ENCODE measurements at places on chromosomes 3 and 15. TPM values are rescaled to one million over a fixed set of nuclear protein-coding genes. Genes with fewer than 3 reads are reported as not detected.

Gene RHCG
- total RNA-seq = not detected

Gene KCNAB1
- total RNA-seq = 0.40 TPM

Gene TMEM212
- not detected for total RNA-seq

Gene DAZL
- total RNA-seq = not detected

Gene CPNE4
- total RNA-seq = not detected

Gene COLQ
- total RNA-seq = not detected

Gene NR2C2
- 33.0 TPM for total RNA-seq

Gene SLC6A1
- not detected for total RNA-seq

Gene ATP13A4
- total RNA-seq = 0.20 TPM

Gene CGNL1
- total RNA-seq = 0.07 TPM

Gene RASL12
- total RNA-seq = not detected

Gene TEX55
- not detected for total RNA-seq

Gene FOXB1
- total RNA-seq = not detected

Gene TNIK
- total RNA-seq = 38.8 TPM

Gene GOLGA6L10
- 2.2 TPM for total RNA-seq

Gene C3orf20
- total RNA-seq = not detected

Gene TEX9
- total RNA-seq = 2.7 TPM

Gene SYNPR
- not detected for total RNA-seq

Gene ALPK3
- 0.13 TPM for total RNA-seq

Gene ULK3
- 38.3 TPM for total RNA-seq

Gene AMOTL2
- 0.31 TPM for total RNA-seq

Gene TTC21A
- 1.4 TPM for total RNA-seq

Gene PLA1A
- total RNA-seq = not detected

Gene EXD1
- total RNA-seq = not detected

Gene CCK
- total RNA-seq = not detected

Gene GUCA1C
- total RNA-seq = not detected

Gene LRRK1
- 0.49 TPM for total RNA-seq

Gene GALNT15
- total RNA-seq = not detected

Gene ZNF80
- total RNA-seq = not detected

Gene NTRK3
- not detected for total RNA-seq

Gene CHRNA5
- total RNA-seq = 14.9 TPM

Gene CHMP2B
- total RNA-seq = 14.4 TPM

Gene CHRD
- total RNA-seq = 1.3 TPM

Gene PLA2G4F
- total RNA-seq = 0.02 TPM

Gene DPH3
- total RNA-seq = 46.0 TPM

Gene TRPC1
- 4.2 TPM for total RNA-seq

Gene APEH
- 174 TPM for total RNA-seq

Gene SNTN
- total RNA-seq = not detected

Gene SPTSSB
- total RNA-seq = 0.07 TPM

Gene MYD88
- total RNA-seq = 33.1 TPM

Gene MYLK
- total RNA-seq = 0.53 TPM

Gene PLCB2
- 11.2 TPM for total RNA-seq

Gene CRABP1
- total RNA-seq = 0.40 TPM

Gene NR1D2
- 4.2 TPM for total RNA-seq

Gene ERICH6
- not detected for total RNA-seq

Gene INSYN1
- total RNA-seq = not detected

Gene STIMATE
- total RNA-seq = 5.3 TPM

Gene C3orf33
- total RNA-seq = 5.3 TPM

Gene ADCY5
- total RNA-seq = not detected

Gene MNS1
- 2.5 TPM for total RNA-seq

Gene LTK
- total RNA-seq = 4.4 TPM

Gene ATP10A
- 0.04 TPM for total RNA-seq

Gene GCSAM
- 0.04 TPM for total RNA-seq

Data from K562 (cell line).